Inflammatory macrophage treated with lipopolysaccharide for 1 hour (primary cell): ENCODE measurements at places on chromosomes 1 and 21.
A peak's percentile ranks its signal among the peaks of the same experiment; 100 is the strongest.

DNA sequence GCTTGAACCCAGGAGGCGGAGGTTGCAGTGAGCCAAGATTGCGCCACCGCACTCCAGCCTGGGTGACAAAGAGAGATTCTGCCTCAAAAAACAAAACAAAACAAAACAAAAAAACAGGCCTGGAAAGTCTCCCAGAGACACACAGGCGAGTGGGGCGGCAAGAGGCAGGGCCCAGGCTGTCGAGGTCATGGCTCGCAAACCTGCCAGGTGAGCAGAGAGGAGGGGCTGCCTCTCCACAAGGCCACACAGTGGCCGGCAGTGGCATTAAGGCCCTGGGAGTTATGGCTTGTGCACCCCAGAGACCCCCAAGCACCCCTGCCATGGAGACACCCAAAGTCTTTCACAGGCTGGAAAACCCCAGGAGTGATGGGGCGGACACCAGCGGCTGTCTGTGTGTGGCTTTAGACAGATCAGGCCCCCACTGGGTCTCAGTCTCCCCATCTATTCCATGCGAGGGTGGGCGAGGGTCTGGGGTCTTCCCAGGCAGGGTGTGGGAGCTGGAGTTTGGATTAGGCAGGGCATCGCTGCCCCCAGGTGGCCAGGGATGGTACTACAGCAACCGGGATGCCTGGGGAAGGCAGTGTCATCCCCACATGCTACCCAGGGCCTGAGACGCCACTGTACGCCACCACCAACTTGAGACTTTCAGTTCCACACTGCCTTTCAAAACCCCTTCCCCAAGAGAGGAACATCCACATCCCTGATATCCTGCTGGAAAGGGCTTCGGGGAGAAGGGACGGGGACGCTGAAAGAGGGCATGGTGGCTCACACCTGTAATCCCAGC, 7.3 kb upstream of the CTRC start:
- DNase-seq = peak; percentile 83

GRCh38 chr1:216310776-216311175, 112.5 kb downstream of the USH2A start:
- no peak for DNase-seq

GRCh38 chr1:4711416-4712275, 57.2 kb downstream of the AJAP1 start:
- no peak for DNase-seq

GRCh38 chr1:180849031-180849775, 63.5 kb upstream of the KIAA1614 start:
- DNase-seq = no peak

GRCh38 chr1:75632350-75632949, 21.5 kb upstream of the SLC44A5 start:
- peak; percentile 58 for DNase-seq

GRCh38 chr21:34546542-34546941, 34.5 kb upstream of the KCNE1 start:
- peak; percentile 65 for DNase-seq

GRCh38 chr21:38958940-38959691, 153.4 kb downstream of the ETS2 start:
- DNase-seq = peak; percentile 95

- no peak for DNase-seq
Observed at GRCh38 chr1:234971586-234972297, 156.9 kb downstream of the TOMM20 start.

DNA sequence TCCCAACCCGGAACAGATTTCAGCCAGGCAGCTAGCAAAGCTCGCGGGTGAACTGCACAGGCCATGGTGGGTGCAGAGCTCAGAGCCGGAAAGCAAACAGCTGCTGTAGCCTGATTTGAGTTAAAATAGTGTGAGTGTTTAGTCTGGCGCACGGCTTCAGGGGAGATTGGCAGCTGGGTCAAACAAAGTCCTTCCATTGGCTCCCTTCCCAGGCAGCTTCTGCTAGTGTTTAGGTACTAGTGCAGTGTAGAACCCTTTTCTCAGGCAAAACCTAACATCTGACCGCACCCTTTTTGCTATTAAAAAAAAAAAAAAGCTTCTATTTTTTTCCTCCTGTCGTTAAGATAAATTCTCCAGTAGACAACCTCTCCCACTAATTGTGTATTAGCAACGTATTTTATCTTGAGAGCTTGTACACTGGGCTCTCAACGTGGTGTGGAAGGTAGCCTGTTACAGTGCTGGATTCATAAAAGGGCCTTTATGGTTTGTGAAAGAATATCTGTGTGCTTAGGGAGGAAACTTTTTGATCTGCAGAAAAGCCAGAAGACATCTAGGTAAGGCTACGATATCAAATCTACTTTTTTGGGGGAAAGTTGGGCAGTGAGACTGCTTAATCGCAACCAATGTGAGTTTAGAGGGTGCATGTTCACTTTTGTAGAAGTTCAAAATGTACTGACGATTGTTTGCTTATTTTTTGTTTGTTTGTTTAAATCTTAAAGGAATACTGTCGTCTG, 689.6 kb downstream of the USP25 start:
- no peak for DNase-seq

DNA sequence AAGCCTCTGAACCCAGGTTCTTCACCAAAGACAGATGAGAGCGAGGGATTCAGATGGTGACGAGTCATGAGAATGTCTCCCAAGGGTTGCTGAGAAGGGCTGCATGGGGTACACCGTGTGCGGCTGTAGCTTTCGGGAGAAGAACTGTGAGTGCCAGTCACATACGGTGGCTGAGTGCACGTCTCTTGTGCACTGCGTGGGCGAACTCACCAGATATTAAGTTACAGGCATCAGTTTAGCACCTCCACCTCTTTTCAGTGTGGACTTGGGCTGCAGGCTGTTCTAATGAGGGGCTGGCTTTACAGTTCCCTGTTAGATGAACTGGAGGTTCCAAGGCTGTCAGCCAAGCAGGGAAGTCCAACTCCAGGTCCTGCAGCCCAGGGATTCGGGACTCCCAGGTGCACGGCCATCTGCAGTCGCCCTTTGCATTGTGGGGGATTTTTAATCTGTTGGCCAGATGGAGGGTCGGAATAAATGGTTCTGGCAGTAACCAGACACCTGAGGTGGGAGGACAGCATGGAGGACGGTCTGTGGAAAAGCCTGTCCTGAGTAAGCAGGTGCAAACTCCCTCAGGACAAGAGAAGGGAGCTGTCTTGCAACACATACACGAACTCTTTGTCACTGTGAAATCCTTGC, 26.5 kb upstream of the AVPR1B start:
- no peak for DNase-seq

- DNase-seq = no peak
Observed at GRCh38 chr1:202837746-202838262, 27.1 kb downstream of the PCAT6 start.

DNA sequence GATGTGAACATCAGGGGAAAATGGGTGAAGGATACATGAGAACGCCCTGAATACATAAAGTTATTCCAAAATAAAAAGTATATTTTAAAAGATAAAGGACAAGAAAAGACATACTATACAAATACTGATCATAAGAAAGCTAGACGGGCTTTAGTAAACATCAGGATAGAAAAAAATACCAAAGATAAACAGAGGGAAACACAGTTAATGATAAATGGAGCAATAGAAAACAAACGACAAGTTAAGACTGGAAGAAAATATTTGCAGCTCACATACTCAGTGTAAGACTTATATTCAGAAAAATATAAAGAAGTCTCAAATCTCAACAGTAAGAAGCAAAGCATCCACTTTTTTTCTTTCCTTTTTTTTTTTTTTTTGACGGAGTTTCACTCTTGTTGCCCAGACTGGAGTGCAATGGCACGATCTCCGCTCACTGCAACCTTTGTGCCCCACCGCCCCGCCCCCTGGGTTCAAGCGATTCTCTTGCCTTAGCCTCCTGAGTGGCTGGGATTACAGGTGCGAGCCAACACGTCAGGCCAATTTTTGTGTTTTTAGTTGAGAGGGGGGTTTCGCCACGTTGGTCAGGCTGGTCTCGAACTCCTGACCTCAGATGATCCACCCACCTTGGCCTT, 94.8 kb downstream of the OMA1 start:
- no peak for DNase-seq

- DNase-seq = no peak
Observed at GRCh38 chr1:239823852-239824251, 267.8 kb upstream of the FMN2 start.

DNA sequence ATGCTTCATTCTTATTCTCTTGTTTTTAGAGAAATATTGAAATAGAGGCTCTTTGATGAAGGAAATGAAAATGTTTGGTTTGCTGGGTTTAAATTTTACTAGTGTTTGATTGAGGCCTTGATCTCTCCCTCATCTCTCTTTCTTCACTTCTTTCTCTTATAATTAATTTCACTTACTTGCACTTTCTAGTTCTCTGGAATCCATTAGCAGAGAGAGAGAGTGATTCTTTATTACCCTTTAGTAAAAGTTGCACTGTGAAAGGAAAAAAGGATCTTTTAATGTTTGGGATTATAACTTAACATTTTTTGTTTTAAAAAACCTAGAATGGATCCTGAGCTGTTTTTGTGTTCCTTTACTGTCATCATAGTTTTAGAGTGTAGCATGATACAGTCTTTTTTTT, 12.2 kb downstream of the RPRD2 start:
- no peak for DNase-seq

DNA sequence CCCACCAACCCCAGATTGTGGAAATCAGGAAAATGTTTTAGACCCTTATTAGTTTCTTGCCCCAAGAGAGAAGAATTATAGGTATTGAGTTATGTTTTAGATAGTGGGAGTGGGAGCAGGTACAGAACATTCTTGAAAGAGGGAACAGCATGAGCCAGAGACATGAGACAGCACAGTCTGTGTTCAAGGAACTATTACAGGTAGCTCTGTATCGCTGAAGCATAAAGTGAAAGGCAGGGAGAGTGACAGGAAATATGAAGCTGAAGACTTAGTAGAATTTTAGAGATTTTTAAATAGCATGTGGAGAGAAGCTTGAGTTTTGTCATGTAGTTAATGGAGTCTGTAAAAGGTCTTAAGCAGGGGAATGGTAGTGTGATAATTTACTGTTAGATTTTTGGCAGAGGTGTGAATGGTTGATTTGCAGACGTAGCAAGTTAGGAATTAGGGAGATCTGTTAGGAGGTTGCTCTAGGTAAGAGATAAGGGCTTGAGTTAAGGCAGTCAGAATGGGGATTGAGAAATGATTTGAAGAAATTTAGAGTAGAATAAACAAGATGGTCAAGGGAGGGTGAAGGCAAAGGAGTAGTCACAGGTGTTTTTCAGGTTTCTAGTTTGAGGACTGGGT, 11.6 kb downstream of the SUCO start:
- DNase-seq = no peak

DNA sequence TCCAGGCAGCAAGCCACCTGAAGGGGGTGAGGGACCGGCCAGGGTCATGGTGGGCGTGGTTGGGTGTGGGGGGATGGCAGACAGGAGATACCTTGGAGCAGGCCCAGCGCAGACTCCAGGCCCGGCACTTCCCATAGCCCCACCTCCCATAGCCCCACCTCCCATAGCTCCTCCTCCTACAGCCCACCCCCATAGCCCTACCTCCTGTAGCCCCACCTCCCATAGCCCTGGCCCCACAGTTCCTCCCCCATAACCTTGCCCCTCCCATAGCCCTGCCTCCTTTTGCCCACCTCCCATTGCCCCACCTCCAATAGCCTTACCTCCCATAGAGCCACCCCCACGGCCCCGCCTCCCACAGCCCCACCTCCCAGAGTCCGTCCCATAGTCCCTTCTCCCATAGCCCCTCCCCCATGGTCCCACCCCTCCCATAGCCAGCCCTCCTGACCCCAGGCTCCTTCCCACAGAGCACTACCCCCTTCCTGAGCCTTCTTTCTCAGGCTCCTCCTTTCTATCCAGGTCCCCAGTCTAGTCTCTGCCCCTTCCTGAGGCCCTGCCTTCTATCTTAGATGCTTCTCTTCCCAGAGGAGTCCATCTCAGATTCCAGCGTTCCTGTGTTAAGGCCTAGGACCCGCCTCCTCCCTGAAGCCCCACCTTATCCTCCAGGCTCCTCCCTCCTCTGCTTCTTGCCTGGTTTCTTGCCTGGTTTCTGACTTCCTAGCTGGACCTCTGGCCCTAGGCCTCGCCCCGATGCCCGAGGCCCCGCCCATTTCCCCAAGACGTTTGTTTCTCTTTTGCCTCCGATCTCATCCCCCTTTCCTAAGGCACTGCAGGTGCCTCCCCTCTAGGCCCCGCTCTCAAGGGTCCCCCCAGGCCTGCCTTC, 46.8 kb downstream of the PTPRU start:
- peak; percentile 33 for DNase-seq

DNA sequence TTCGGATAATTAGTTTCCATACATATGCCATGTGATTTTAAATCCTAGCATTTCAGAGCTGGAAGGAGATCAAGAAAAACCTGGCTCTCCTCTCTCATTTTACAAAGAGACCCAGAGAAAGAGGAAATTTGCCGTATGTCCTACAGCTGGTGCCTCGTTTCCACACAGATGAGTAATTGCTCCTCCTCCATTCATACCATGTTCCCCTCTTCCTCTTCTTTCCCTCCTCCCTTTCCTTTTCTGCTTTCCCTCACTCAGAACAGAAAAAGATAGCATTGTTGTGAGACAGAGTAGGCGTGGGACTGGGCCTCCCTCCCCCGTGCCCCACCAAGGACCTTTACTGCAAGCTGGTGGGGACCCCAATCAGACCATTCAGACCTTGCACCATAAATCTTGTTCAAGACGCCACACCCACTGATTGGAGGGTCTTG, 13.7 kb upstream of the SLC44A3 start:
- DNase-seq = peak; percentile 55

DNA sequence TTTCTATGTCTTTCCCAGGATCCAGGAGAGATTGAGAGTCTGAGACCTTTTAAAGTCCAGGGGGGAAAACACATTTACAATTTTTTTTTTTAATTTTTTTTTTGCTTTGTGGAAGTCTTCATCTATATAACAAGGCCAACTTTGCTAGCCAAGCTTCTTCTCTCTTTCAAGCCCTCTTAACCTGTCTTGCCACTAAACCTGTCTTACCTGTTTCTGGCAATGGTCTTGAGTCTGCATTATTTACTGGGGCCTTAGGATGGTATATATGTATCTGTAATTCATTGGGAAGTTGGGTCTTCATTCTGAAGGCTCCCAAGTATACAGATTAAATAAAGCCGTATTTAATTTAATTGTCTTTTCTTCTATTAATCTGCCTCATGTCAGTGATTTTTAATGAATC, 750.9 kb upstream of the B3GALT2 start:
- no peak for DNase-seq

DNA sequence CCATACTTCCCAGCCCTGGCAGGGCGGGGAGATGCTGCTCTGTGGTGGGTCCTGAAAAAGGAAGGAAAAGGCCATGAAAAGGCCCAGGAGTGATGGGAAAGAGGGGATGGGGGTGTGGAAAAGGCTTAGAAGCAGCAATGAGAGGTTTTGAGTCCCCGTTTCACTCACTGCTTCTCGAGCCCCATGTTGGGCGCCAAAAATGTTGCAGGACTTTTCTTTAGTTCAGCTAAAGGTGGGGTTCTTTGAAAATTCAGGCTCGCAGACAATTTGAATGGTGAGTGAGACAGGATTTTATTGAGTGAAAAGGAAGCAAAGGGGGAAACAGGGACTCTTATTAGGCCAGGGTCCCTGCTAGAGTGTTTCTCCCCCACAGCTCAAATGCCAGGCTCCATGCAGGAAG, 93.1 kb downstream of the MRPS6 start:
- no peak for DNase-seq

GRCh38 chr21:37266515-37267221, 466 bp downstream of the VPS26C start:
- DNase-seq = no peak
